ENCODE measurements at places on chromosomes 16 and 17. TPM values are rescaled to one million over a fixed set of nuclear protein-coding genes. Genes with fewer than 3 reads are reported as not detected.

The ADCY9 gene
- total RNA-seq, result 1.7 TPM

The SLC38A8 gene
- not detected for total RNA-seq

The RSKR gene
- total RNA-seq, result 31.9 TPM

The PRR35 gene
- not detected for total RNA-seq

The CDRT15L2 gene
- not detected for total RNA-seq

The SPATA20 gene
- total RNA-seq, result 72.2 TPM

The PPY gene
- not detected for total RNA-seq

The PABPN1L gene
- 0.84 TPM for total RNA-seq

The CSH2 gene
- not detected for total RNA-seq

The OR1F1 gene
- total RNA-seq, result not detected

The KPNB1 gene
- 269 TPM for total RNA-seq

The TAC4 gene
- total RNA-seq, result not detected

The KRTAP2-2 gene
- total RNA-seq, result not detected

The CCL4L2 gene
- 1.2 TPM for total RNA-seq

The SMTNL2 gene
- not detected for total RNA-seq

The HSF5 gene
- total RNA-seq, result 5.1 TPM

The MMP25 gene
- 0.22 TPM for total RNA-seq

The ARHGDIG gene
- total RNA-seq, result not detected

The ABCC12 gene
- not detected for total RNA-seq

The HSPB9 gene
- not detected for total RNA-seq

The NOL11 gene
- total RNA-seq, result 59.9 TPM

The SKA2 gene
- 13.8 TPM for total RNA-seq

The ZNHIT3 gene
- total RNA-seq, result 53.3 TPM

The C17orf67 gene
- total RNA-seq, result 10.0 TPM

The OR1A1 gene
- total RNA-seq, result not detected

The SGCA gene
- 3.8 TPM for total RNA-seq

The PAFAH1B1 gene
- total RNA-seq, result 172 TPM

The PYY gene
- not detected for total RNA-seq

The METTL9 gene
- 57.3 TPM for total RNA-seq

The TEKT1 gene
- total RNA-seq, result not detected

The TRIM72 gene
- 0.05 TPM for total RNA-seq

The TERB1 gene
- not detected for total RNA-seq

The VTN gene
- total RNA-seq, result 0.34 TPM

The IGSF6 gene
- total RNA-seq, result 1.3 TPM

The SLC47A1 gene
- total RNA-seq, result not detected

The DNAAF1 gene
- total RNA-seq, result 0.30 TPM

The KLHDC4 gene
- total RNA-seq, result 115 TPM

The IKZF3 gene
- total RNA-seq, result 178 TPM

The PRDM7 gene
- not detected for total RNA-seq

The INTS2 gene
- total RNA-seq, result 22.3 TPM

The NPW gene
- total RNA-seq, result 0.70 TPM

The CNGB1 gene
- not detected for total RNA-seq

The KRTAP9-4 gene
- total RNA-seq, result not detected

The TEDC2 gene
- 2.9 TPM for total RNA-seq

The LRRC36 gene
- total RNA-seq, result not detected

The MYH11 gene
- total RNA-seq, result 0.15 TPM

The MIS12 gene
- 33.2 TPM for total RNA-seq
